ENCODE measurements at places on chromosomes 1 and 21.

DNA sequence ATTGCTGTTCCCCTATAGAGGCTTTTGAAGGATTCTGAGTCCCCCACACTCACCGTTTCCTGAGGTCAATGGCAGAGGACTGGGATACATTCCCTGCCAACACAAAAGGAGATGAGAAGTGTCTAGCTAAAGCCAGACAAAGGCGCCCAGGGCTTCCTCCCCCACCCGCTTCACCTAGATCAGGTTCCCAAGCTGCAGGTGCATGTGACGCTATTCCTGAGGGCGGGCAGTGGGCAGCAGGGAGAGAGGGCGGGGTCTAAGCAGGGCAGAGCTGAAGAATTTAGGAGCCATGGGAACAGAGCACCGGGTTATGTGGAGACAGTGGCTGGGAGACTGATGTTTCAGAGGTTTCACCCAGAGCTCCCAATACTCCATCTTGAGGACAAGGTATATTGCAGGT lies 6.0 kb upstream of the ARHGEF2 start:
- no peak for DNase-seq

DNA sequence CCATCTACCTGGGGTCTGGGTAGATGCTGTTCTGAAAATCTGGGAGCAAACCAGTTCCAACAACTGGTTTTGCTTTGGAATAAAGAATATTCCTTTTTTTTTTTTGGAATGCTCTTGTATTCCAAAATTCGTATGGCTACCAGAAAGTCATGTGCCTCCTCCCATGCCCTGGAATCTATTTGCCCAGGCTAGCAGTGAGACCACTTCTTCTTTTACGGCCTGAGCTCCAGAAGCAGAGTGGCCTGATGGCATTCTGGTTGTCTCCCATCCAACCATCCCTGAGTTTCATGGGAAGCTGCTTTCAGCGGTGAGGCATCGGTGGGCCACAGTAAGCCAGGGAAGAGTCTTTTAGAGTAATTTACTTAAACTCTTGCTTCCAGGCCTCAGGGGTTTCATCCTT lies 113.4 kb upstream of the RAB4A start:
- DNase-seq = no peak

GRCh38 chr21:39908265-39908923 lies 41.2 kb downstream of the PCP4 start:
- no peak for DNase-seq

GRCh38 chr1:168343566-168343965 lies 62.9 kb downstream of the TBX19 start:
- DNase-seq = no peak

DNA sequence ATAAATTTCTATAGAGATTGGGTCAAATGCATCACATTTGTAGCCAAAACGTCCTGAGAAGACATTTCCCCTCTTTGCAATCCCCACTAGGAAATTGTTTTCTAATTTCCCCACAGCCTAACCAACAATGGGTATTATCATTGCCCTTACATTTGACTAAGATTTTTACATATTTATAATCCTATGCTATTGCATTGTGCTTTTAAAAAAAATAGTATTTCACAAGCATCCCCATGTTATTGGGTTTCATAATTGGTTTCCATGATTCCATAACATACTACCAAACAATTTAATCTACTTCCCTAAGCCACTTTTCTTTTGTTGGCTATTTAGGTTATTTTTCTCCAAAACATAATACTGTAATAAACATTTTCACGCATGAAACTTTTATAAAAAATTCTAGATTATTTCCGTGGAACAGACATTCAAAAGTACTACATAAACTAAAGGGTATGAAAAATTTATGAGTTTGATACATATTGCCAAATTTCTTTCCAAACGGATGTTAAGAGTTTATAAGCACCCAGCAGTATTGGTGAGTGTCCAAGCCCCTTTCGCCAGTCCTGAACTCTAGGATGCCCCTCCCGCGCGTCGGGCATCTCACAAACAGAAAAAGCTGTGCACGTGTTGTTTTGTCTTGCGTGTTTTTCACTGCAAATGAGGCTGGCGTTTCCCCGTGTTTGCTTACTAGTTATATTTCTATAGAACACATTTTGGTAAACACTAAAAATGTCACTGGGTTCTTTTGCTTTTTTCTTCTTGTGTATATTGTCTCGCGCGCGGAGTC lies 2.0 kb upstream of the LHX4 start:
- no peak for DNase-seq

DNA sequence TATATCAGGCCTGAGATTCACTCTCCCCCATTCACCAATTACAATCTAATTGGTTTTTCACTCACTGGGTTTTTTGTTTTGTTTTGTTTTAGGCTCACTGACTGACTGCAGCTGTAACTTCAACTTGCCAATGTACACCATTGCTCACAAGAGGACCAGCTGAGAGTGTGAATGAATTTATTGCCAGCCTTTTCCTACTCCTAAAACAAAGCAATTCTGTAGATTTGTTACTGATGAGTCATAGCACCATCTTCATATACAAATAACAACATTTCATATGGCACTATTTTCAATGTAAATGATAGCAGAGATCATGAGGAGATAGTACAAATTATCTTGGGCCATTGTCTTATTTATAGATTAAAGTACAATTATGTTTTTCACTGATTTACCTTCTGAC lies 76.0 kb upstream of the DPYD start:
- no peak for DNase-seq
